Activated T-cell treated with anti-CD3 and anti-CD28 coated beads, Interleukin-2, amount 50 U/mL, for 24 hours (primary cell): ENCODE measurements at places on chromosomes 4 and X.

- DNase-seq: no peak
These were observed 232.5 kb upstream of the POF1B start for GRCh38 chrX:85611926-85612325.

DNA sequence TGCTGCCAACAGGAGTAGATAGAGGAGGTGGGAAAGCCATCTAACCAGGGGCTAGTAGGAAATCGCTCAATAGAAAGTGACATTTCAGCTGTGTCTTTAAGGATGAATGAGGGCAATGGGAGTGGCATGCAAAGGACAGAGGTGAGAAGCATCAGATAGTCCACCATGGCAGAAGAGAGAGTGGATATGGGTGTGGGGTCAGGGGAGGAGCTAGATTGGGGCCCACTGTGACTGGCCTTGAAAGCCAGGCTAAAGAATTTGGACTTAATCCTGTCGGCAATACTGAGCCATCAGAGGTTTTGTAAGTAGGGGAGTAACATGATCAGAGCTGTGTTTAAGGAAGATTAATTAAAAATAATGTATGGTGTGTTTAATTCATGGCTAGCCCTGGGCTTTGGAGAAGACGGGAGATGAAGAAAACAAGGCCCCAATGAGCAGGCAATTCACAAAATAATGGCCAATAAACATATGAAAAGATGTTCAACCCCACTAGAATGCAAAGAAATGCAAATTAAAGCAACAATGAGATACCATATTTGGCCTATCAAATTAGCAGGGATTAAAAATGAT is 98.1 kb upstream of the PJA1 start:
- DNase-seq: no peak

DNA sequence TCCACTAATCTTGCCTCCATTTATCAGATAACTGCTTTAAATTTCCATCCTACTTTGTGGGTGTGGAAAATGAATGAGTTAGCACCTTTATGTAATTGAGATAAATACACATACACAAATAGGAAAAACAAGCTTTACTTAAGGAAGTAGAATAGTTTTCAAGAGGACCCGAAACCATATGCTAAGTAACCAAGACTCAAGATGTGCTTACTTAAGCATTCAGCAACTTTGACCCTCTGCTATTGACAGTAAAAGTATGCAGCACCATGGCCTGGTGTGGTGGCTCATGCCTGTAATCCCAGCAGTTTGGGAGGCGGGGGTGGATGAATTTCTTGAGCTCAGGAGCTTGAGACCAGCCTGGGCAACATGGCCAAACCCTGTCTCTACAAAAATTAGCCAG is 29.9 kb downstream of the RNF175 start:
- no peak for DNase-seq

DNA sequence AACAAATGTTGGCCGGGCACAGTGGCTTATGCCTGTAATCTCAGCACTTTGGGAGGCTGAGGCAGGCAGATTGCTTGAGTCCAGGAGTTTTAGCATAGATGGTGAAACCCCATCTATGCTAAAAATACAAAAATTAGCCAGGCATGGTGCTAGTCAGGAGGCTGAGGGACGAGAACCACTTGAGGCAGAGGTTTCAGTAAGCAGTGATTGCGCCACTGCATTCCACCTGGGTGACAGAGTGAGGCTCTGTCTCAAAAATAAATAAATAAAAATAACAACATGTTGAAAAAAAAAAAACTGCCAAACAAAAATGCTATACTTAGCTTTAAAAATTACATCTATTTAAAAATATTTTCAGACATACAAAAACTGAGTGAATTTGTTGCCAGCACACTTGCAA is 374.2 kb upstream of the SMIM31 start:
- DNase-seq: no peak

DNA sequence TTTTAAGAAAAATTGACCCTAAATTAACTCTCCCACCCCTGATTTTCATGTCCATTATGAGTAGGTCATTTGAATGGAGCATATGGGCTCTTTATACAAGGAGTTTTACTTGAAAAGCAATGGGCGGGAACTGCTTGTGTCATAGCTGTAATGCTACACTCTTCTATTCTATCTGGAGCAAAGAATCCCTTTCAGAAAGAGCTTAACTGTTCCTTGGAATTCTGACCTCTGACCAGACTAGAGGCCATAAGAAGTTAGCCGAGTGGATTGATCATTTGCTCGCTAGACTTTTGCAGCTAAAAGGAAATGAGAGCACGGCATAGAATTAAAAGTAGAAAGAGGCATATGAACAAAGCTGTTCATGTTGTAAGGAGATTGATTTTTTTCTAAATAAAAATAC is 79.1 kb downstream of the DOCK11 start:
- no peak for DNase-seq

DNA sequence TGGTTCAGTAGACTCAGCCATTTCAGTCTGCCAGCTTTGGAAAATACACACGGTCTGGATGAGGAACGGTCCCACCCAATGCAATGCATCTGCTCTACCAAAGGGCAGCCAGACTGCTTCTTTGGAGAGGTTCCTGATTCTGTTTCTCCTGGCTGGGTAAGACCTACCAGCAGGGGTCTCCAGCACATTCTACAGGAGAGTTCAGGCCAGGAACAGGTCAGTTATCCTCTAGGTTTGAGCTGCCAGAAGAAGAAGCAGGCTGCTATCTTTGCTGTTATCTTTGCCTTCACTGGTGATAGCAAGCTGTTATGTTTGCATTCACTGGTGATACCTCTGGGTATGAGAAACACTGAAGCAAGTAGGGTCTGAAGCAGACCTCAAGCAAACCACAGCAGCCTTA is 45.5 kb upstream of the PBDC1 start:
- DNase-seq: no peak

DNA sequence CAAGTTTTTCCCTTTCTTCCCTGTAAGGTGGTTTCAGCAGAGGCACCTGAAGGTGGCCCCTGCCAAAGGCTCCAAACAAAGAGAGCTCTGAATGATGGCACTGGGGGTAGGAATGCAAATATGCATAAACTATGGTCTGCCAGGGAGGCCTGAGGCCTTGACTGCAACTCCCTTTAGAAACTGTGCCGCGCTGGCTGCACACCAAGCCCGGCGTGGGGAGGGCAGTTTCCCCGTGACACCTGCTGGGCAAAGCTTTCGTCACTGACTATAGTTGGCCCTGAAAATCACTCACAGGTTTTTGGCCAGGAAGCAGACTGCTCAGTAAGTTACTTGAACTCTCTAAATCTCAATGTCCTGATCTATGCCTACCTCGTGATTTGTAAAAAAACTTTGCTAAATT is 97.8 kb upstream of the ATOH1 start:
- DNase-seq: no peak

DNA sequence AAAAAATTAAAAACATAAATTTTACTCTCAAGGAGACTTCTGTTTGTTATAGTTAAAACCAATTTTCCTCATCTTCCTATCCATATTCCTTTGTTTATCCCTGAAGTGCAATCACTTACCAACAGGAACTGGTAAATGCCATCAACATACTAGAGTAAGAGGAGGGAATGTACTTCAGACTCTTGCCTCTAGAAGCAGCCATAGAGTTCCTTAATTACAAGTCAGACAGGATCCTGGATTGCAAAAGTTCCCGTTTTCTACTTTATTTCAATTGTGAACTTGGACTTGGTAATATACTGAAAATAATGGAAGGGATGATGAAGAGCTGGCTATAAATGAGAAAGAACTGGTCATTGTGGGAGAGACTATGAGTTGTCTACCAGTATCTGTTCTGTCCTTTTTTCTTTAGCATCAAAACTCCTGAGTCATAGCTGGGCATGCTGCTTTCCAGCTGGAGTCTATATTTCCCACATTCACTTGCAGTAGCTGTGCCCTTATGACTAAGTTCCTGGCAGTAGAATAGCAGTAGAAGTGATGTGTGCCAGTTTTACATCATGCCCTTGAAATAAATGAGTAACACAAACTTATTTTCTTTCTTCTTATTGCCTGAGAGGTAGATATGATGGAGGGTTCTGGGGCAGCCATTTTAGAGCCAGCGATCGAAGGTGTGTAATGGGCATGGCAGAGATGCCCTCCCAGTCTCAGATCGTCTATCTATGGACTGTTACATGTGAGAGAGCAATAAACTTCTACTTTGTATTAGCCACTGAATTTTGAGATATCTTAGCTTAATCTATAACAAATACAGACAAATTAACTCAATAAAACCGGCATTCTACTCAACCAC is 26.8 kb upstream of the SPARCL1 start:
- no peak for DNase-seq

DNA sequence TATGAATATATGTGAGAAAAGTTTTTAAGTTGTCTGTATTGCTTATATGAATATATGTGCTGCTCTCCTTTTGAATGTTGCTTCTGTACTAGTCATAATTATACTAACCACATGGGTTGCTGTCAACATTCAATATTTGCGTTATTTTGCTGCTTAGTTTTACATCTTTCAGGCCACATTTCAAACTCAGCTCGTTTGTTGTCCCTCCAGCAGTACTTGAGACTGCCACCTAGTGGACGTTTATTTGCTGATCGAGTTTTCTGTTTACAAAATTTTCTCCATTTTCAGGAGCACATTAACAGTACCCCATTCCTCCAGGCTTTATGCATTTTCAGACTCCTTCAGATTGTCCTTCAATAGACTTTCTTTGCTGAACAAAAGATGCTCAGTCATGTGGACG is 75.8 kb downstream of the NUDT11 start:
- no peak for DNase-seq

GRCh38 chr4:4329496-4329895 is 39.4 kb downstream of the ZBTB49 start:
- DNase-seq: no peak

DNA sequence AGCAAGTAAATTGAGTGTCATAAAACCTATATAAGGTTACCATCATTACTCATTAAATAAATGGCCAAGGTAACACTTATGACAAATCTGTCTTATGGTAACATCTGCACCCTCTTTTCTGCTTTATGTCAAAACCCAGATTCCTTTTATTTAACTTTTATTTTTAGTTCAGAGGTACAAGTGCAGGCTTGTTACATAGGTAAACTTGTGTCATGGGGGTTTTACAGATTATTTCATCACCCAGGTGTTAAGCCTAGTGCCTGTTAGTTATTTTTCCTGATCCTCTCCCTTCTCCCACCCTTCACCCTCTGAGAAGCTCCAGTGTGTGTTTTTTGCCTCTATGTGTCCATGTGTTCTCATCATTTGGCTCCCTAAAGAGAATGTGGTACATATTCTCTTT is 930.7 kb downstream of the CCSER1 start:
- DNase-seq: no peak

DNA sequence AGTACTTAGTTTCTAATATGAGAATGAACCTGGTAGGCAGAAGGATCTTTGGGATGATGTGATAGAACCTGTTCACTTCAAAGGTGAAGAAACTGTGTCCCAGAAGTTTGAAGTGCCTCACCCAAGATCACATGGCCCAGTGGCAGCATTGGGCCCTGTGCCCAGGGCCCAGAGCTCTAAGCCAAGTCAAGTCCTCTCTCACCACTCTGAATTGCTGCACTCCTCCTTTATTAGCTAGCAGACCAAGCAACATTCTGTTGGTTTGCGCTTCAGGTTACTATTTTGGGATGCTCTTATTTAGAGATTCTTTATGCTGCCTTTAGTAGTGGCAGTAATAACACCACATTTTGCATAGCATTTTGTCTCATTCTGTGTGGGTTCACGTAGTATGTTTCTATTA is 82.7 kb downstream of the PARM1 start:
- DNase-seq: no peak
